ENCODE measurements at places on chromosomes 2 and 18. TPM values are rescaled to one million over a fixed set of nuclear protein-coding genes. Genes with fewer than 3 reads are reported as not detected.

MAB21L4 gene
- not detected for total RNA-seq

IL36G gene
- total RNA-seq: not detected

DNA sequence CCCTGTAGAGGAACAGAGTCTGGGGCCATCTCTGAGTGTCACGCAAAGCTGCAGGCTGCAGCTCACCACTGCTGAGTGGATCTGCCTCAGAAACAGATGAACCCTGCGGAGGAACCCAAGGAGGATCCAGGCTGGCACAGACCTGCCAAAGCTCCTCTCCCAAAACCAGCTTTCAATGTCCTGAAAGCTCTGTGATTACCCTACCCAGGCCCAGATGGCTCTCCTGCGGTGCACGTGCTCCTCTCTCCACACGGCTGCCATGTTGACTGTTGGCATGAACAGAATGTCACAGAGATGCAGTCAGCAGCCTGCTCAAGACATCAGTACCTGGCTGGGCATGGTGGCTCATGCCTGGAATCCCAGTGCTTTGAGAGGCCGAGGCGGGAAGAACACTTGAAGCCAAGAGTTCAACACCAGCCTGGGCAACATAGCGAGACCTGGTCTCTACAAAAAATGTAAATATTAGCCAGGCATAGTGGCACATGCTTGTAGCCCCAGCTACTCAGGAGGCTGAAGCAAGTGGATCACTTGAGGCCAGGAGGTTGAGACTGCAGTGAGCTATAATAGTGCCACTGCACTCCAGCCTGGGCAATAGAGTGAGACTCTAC, 216.8 kb downstream of the MGAT5 start:
- DNase-seq: no peak
- no peaks in the 10 kb centered on the region for H3K4me1 ChIP-seq
- no peak overlapping the region for H3K4me3 ChIP-seq
- no peaks in the 10 kb centered on the region for H3K36me3 ChIP-seq

DNA sequence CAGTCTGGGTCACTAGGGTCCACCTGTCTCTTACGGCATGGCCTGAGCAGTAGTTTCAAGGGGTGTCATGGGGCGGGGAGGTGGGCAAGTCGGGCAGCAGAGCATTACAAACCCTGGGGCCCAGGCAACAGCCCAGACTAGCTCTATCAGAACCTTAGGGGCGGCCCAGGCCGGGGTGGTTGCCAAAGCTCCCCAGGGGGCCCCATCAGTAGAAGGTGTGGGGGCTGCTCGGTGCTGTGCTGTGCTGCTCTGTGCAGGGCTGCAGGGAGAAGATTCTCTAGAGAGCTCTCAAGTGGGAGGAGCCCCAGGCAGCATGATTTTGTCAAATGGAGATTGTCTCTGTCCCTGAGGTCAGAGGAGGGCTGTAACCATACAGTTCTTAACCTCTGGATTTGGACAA, 36.4 kb upstream of the SLC14A1 start:
- H3K27me3 ChIP-seq: no peaks in the 10 kb centered on the region
- peak; percentile 83 for DNase-seq
- peak overlapping the region; percentile 87 for H3K27ac ChIP-seq
- no peaks in the 10 kb centered on the region for H3K36me3 ChIP-seq

DNA sequence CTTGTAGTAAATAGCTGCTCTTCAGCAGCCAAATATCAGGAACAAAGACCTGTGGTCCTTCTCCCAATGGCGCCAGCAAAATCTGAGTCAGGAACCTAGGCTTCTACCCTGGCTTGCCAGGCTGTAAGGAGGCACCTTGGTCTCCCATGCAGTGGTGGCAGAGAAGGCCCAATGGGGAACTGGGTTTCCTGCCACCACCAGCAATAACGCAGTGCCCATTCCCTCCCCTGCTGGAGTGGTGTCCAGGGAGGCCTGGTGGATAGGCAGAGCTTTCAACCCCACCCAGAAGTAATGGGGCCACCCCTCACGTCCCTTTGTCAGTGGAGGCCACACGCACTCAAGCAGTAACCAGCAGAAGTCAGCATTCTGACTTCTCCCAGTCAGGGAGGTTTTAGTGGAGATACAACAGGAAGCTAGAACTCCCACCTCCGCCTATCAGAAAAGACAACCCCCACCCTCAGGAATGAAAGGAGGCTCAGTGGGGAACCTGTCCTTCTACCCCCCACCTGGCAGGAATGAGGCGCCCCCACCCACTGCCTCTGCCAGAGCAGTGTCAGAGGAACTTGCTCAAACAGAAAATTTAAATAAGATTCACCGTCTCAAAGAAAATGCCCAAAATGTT, 132.4 kb downstream of the COPS8 start:
- no peak overlapping the region for H3K4me3 ChIP-seq
- no peaks in the 10 kb centered on the region for H3K36me3 ChIP-seq

RESP18 gene
- not detected for total RNA-seq

CNOT11 gene
- 39.5 TPM for total RNA-seq

DNA sequence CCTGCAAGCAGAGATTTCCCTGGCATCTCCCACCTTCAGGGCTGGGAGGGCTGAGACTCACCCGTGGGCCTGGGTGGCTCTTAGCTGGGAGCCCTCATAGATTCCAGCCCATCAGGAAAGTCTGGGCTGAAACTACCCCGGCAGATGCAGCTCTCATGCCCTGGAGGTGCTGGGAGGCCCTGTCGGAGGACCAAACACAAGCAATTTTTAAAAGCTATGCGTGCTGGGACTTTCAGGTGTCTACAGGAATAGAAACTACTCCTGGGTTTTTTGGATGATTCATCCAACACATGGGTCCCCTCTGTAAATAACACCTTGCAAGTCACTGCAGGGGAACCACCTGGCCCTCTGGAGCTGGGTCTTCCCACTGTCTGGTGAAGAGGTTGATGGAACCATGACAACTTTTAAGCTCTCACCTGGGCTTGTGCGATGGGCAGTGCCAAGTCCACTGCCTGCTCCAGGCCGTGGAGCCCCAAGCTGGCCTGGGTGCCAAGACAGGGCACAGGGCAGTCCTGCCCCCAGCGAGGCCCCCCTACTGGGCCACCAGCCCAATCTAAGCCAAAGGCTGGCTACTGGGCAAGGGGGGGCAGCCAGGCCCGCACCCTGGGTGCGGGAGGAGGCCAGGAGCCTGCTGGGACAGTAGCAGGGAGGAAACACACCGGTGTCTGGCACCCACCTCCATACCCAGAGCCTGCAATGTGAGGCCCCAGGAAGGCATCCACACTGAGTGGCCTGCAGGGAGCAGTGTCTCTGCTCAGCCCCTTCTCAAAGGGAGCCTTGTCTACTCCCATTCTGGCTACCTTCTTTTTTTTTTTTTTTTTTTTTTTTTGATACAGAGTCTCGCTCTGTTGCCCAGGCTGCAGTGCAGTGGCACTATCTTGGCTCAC, 1.1 kb upstream of the GPR55 start:
- no peaks in the 10 kb centered on the region for H3K27me3 ChIP-seq
- no peak overlapping the region for H3K27ac ChIP-seq
- no peaks in the 10 kb centered on the region for H3K36me3 ChIP-seq
- no peak overlapping the region for H3K4me3 ChIP-seq

SLC11A1 gene
- total RNA-seq: 1.9 TPM

DNA sequence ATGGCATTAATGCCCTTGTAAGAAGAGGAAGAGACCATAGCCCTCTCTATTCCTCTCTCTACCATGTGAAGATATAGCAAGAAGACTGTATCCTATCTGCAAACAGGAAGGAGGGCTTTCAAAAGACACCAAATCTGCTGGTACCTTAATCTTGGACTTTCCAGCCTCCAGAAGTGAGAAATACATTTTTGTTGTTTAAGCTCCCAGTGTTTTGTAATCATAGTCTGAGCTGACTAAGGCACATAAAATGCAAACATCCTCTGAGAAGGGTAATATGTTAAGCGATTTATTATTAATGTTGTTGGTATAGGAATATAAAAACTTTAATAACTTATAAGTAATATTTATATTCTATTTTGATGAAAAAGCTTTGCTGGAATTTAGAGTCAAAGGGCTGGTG, 559.8 kb downstream of the SUCLG1 start:
- H3K4me3 ChIP-seq: no peak overlapping the region
- DNase-seq: no peak
- no peak overlapping the region for H3K27ac ChIP-seq
- no peaks in the 10 kb centered on the region for H3K4me1 ChIP-seq

DNA sequence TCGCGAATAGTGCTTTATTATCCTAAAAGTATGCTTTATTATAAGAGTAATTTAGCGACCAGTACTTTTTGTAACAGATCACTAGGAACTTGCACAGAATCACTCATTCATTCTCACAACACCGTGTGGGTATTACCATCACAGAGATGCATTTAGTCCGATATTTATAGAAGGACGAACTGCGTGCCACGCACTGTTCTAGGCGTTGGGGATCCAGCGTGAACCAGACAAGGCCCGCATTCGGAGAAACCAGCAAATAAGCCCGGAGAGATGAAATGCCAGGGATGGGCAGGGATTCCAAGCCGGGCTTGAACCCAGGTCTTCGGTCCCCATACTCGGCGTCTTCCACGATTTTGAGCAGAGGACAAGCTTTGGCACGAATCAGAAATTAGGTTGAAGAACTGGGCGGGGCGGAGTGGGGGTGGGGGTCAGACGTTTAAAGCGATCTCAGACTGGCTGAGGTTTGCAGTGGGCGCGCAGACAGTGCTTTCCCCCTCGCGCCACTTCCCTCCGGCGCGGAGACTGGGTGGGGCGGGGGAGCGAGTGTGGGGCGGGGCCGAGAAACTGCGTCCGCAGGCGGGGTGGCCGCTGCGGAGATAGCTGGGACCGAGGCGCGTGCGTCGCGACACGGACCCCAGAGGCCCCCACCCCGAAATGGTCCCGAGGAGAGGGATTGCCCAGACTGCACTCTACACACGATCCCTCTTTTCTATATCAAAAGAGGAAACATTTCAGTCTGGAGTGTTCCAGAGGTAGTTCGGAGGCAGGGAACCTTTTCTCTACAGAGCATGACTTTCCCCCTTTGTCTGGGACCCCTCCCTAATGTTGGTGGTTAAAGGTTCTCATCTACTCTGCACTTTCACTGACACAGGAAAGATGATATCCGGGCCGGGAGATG, 1.1 kb upstream of the CXCR4 start:
- H3K36me3 ChIP-seq: no peaks in the 10 kb centered on the region

GRCh38 chr2:201796478-201796865, 9.9 kb upstream of the CDK15 start:
- no peak for DNase-seq
- no peaks in the 10 kb centered on the region for H3K27me3 ChIP-seq
- no peaks in the 10 kb centered on the region for H3K4me1 ChIP-seq

DNA sequence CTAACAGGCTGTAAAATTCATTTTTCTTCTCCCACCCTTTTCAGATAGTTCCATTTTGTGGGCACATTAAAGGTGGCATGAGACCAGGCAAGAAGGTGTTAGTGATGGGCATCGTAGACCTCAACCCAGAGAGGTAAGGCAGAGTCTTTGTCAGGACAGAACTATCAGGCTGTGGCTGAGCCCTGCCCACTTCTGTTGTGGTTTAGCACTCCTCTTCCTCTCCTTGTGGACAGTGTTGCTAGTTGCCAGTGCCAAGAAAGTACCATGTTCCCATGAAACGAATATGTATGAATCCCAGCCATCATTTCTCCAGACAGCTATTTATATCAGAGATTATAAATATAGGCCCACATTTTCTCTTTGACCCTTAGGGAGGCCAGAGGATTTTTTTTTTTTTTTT, 1.6 kb downstream of the LGALSL start:
- no peak overlapping the region for H3K4me3 ChIP-seq
- peaks cover 12% of the 10 kb centered on the region for H3K4me1 ChIP-seq
- DNase-seq: no peak
- H3K27ac ChIP-seq: no peak overlapping the region
- no peaks in the 10 kb centered on the region for H3K36me3 ChIP-seq

DNA sequence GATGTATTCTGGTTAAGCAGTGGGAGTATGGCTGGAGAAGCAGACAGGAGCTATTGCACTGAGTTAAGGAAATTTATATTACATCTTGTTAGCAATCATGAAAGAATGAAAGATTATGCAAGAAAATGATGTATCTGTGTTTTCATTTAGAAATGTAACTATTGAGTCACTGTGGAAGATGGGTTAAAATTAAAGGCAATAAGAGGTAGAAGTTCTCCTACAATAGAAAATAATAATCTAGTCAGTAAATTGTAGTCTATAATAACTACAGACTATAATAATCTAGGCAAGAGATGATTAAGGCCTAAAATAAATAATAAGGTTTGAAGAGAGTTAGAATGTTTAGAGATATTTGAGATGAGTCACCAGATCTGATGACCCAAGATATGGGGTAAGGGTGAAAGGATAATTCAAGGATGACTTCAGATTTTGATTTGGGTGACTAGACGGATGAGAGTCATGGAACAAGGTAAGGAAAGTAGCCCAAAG, 371.9 kb upstream of the KCNH7 start:
- H3K36me3 ChIP-seq: no peaks in the 10 kb centered on the region
- H3K27ac ChIP-seq: no peak overlapping the region

DNA sequence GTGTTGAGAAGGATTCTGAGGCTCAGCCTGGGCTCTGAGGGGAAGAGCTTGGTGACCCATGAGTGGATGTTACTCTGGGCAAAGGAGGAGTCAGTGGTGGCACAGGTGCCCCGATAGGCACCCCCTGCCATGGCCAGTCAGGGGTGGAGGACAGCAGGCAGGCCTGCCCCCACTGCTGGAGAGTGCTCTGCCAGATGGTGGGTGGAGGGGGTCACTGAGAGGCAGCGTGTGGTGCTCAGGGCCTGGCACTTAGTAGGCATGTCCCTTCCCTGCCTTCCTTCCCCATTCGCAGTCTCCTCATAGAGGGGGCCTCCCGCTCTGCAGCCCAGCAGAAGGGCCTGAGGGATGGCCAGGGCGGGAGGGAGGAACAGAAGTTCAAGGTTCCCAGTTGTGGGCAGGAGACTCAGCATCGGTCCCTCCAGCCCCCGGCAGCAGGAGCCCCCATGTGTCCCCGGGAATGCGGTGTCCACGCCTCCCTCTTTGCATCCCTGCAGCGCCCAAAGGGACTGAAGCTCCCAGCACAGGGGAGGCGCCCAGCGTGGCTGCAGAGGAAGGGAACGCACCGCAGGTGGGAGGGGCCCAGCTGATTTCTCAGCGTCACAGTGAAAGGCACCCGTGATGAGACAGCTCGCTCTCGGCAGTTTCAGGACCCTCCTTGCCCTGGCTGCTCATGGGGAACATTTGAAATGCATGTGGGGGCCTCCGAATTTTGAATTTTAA, 5.7 kb upstream of the SNED1 start:
- DNase-seq: no peak
- no peaks in the 10 kb centered on the region for H3K4me1 ChIP-seq
- H3K27ac ChIP-seq: no peak overlapping the region
- H3K4me3 ChIP-seq: no peak overlapping the region
- no peaks in the 10 kb centered on the region for H3K27me3 ChIP-seq

Measured in Karpas-422 (cell line).